ENCODE measurements at places on chromosomes 6 and 20.

DNA sequence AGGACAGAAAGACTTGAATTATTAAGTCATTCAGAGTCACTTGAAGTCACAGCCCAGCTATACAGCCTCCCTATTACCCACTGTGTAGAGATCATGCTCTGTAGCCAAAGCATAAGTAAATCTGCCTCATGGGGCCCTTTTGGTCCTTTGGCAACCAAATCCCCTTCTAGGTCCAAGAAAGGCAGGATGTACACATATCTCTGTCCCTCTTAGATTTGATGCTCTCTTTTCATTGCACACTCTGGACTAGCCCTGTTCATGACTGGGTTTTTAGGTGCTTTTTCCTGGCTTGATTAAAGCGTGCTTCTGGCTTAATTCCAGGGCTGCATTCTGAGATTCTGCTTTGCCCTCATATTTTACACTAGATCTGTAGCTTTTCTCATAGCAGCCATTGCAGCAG lies 296.8 kb downstream of the TENT5A start:
- DNase-seq, result no peak

DNA sequence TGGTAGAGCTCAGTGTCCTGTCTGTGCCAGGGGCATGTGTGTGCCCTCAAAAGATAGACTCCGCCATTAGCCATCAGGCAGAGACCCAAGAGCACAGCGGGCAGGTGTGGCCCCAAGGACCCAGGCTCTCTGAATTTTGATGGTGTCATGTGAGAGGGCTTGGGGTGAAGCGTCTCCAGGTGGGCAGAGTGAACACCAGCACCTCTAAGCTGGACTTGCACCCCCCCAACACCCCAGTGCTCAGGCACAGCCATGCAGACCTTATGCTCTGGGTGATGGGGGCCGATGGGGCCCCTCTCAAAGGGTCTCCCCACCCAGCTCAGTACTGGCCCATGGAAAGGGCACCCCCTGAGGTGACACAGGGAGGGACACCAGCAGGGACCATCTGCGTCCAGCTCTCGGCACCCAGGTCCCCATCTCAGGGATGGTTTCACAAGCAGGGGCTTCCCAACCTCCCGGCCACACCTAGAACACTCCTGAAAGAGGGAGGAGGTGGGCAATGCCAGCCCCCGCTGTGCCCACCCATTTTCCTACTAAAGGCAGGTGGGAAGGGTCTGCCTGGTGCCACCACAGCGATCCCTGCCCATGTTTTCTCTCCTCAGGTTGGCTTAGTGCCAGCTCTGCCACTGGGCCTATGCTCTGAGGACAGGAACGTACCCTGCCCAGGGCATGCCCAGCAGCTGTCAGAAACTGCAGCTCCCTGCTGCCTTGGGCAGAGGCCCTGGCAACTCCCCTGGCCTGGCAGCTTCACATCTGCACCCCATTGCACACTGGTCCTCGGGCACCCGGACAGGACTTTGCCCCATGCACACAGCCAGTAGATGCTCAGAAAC lies 3.5 kb downstream of the CST7 start:
- no peak for DNase-seq

GRCh38 chr20:6055161-6055783 lies 1.4 kb upstream of the LRRN4 start:
- DNase-seq, result no peak

DNA sequence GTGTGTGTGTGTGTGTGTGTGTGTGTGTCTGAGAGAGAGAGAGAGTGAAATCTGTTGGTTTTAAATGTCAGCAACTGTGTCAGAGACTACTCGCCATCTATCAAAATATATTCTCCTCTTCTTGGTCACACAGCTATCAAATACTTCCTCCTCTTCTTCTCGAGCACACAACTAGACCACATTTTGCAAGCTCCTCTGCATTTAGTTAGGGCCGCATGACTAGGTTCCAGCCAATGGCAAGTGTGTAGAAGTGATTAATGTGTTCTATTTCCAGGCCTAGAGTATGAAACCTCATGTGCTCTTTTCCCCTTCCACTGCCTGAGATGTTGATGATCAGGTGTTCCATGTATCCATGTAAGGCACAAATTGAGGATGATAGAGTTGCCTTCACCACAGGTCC lies 278.5 kb upstream of the MARCKS start:
- DNase-seq, result no peak
